SHP77 treated with DMSO at 0.1 percent for 48 hours (cell line): ENCODE measurements at places on chromosomes 5 and 9.

- DNase-seq, result no peak
Observed at GRCh38 chr9:87276327-87276841, 221.3 kb upstream of the DAPK1 start.

- DNase-seq, result no peak
Observed at GRCh38 chr9:72312386-72312987, 52.5 kb downstream of the ZFAND5 start.

DNA sequence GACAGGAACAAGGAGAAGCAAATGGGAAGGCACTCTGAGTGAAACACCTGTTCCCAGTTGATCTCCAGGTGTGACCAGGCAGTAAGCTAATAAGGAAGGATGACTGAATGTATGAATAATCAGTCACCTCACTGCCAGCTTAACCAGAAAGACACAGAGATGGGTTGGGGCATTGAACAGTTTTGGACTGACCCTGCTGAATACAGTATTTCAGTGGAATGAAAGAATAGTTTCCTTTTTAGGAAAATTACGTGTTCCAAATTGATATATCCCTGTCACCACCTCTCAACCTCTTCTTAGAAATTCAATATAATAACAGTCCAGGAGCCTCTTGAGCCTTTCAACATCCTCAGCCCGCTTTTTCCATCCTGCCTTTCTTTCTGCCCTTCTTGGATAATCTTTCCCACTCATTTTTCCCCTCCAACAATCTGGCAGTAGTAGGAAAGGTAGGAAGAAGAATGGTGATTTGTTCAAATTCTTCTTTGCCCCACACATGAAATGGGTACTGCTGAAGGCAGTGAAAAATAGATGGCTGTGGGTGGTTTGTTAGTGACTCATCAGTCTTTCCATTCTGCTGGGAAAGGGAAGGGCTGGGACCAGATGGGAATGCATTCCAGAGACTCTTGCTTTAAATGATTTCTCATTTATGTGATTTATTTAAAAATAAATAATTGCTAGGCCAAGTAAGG lies 117.9 kb downstream of the ZSWIM6 start:
- DNase-seq, result no peak

GRCh38 chr5:14244721-14245120 lies 101.6 kb downstream of the TRIO start:
- DNase-seq, result no peak

DNA sequence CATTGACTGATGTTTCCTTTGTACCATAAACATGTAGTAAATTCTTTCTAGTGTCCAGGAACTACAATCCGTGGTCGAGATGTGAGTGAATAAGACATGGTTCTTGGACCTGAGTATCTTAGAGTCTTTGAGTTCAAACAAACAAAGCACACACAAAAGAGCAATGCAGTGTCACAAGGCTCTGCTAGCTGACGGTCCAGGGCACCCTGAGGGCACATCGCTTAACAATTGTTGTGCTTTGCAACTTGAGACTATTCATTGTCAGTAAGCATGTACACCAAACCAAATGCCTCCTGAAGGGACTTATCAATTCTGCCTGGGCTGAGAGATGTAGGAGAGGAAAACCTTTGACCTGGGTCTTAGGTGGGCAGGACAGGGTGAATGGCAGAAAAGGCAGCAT lies 84.8 kb downstream of the CAMK4 start:
- DNase-seq, result no peak

- DNase-seq, result no peak
Observed at GRCh38 chr9:111752455-111752854, 42.3 kb downstream of the SHOC1 start.
